ENCODE measurements at places on chromosomes 5 and 9.
A peak's percentile ranks its signal among the peaks of the same experiment; 100 is the strongest.

- DNase-seq: no peak
Measured at GRCh38 chr9:94758880-94759279, 32.4 kb downstream of the AOPEP start.

DNA sequence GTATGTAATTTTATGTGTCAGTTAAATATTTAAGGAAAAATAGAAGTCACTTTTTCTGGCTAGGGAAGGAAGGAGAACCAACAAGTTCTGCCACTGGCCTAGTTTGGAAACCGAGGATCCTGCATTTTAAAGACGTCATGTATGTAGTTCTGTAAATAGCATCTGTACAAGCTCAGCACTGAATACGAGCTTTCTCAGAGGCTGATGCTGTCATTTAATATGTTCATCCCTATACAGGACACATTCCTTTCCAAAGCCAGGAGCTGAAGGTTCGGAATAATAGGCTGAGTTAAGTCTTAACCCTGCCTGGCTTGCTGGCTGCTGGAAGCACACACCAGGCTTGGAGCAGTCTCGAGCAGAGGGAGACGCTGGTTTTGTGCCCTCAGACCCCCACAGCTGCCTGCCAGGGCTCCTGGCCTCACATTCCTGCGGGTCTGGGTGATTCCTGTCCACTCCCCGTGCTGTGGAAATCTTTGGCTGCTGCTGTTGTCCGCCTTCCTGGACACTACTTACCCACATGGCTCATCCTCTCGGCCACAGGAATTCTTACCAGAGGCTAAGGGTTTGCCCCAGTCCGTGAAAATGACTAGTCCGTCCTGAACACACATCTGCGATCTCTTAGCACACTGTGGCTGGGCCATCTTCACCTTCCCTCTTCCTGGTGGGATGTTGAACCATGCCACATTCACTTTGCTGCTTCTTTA, 36.6 kb downstream of the SLC46A2 start:
- peak; percentile 24 for DNase-seq

DNA sequence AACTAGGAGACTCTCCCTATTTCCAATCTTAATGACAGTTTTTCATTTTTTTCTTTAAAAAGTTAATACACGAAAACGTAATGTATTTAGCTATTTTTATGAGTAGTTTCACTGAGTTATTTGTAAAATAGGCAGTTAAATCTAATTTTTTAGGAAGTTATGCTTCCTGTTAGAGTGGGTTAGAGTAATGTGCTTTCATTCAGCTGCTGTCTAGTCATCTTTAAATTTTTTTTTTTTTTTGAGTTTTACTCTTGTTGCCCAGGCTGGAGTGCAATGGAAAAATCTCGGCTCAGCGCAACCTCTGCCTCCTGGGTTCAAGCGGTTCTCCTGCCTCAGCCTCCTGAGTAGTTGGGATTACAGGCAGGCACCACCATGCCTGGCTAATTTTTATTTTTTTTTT, 34.0 kb downstream of the CDC42SE2 start:
- DNase-seq: no peak

- peak; percentile 32 for DNase-seq
Measured at GRCh38 chr9:124054582-124055227, 43.1 kb downstream of the LHX2 start.

GRCh38 chr9:68870086-68870485, 143.8 kb downstream of the PRKACG start:
- DNase-seq: no peak

GRCh38 chr9:81754245-81754644, 64.9 kb upstream of the TLE1 start:
- no peak for DNase-seq

- DNase-seq: no peak
Measured at GRCh38 chr9:109907400-109907799, 127.4 kb downstream of the PALM2AKAP2 start.

GRCh38 chr9:130498298-130498917, 53.6 kb downstream of the ASS1 start:
- peak; percentile 45 for DNase-seq

GRCh38 chr5:69001627-69002026, 92.2 kb upstream of the SLC30A5 start:
- no peak for DNase-seq

GRCh38 chr9:113633782-113634595, 170.5 kb downstream of the RGS3 start:
- no peak for DNase-seq

DNA sequence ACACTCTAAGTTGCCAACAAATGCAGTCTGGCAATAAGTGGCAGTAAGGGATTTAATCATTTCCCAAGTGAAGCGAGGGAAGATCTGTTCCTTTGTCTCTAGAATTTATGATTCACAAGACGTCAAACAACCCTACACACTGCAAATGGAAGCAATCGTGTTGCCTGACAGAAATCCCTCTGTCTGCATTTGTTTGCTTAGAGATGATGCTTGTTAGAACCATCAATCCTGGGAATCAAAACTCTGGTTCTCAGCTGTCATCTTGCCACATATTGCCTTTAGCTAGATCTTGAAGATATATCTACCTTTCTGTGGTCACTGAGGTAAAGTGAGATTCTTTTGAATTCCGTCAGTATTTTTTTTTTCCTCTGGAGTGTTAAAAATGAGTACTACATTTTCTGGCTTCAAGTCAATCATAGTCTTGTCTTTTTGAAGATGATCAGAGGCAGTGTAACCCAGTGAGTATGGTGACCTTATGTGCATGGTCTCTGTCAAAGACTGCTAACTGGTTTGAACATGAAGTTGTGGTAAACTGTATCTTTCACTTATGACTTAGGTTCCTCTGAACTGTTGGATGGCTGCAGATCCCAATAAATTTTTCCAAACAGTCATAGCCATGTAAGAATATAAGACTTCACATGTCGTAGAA, 106.4 kb upstream of the STARD4 start:
- DNase-seq: no peak

- no peak for DNase-seq
Measured at GRCh38 chr9:107832871-107833270, 343.3 kb upstream of the KLF4 start.

DNA sequence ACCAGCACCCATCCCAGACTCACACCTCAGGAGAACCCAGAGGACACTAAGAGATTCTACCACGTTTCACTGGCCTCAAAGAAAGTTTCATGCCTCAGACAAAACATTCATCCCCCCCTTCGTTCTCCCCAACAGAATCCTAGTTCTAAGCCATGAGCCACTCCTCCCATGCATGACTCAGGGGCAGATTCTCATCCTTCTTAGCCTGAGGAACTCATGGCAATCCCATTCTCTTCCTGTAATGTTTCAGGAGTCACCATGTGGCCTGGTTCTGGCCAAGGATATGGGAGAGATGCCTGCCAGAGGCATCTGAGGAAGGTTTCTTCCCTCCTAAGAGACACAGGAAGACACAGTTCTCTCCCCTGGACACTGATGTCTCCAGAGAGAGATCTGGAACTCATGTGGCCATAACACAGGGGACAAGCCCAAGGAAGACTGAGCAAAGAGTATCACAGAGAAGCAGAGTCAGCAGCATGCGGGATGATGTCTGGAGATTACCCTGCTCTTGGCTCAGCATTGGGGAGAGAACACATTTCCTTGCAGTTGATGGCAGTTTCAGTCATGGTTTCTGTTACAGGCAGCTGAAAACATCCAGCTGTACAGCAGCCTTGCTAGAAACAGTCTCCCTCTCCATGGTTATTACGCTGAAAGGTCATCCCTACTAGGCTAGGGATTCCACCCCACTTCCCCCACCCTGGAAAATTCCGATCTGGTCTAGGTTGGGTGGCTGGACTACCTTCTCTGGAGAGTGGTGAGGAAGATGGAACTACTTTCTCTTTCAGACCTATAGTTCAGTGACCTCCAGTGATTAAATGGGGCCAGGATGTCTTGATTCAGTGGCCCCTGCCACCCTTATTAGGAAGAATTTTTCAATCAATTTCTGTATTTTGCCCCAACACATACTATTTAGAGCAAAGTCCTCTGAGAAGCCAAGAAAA, 115.4 kb downstream of the ZNF608 start:
- no peak for DNase-seq

DNA sequence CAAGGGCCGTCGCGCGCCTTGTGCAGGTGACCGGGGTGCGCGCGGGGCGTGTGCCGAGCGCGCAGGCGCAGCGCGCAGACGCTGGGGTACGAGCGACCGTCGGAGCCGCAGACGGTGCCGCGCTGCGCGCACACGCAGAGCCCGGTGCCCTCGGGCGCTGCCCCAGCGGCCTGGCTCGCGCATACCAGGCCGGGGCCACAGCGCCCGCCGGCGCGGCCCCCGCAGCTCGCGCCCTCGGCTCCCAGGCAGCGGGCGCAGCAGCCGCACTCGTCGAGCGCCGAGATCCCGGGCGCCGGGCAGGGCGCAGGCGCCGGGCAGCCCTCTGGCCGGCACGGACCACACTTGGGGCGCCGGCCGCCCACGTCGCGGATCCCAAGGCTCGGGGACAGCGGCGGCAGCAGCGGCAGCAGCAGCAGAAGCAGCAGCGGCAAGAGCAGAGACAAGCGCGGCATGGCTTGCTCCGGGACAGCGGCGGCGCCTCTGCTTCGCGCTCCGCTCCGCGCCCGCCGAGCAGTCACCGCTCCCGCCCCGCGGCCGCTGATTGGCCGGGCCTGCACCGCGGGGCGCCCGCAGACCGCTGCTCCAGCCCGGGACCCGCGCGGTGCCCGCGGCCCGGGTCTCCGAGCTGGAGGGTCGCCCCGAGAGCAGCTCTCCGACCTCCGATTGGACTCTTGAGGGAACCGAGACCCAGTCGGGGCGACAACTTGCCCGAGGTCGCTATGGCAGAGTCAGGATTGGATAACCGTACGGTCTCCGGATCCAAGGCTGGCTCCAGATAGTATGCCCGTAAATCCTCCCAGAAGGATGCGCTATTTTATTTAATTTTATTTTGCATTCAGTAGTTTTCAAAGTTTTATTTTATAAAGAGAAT, at the start of gene IGFBPL1:
Gene IGFBPL1 (minus strand): TSS at position 482 of the 871 bp plus-strand sequence. CDS start 30 bp downstream, at position 452.
- DNase-seq: no peak

GRCh38 chr5:148846930-148847329, 20.5 kb downstream of the ADRB2 start:
- no peak for DNase-seq
